ENCODE measurements at places on chromosomes 2 and 18.

GRCh38 chr2:128772671-128773070 lies 454.0 kb upstream of the HS6ST1 start:
- no peak for DNase-seq

DNA sequence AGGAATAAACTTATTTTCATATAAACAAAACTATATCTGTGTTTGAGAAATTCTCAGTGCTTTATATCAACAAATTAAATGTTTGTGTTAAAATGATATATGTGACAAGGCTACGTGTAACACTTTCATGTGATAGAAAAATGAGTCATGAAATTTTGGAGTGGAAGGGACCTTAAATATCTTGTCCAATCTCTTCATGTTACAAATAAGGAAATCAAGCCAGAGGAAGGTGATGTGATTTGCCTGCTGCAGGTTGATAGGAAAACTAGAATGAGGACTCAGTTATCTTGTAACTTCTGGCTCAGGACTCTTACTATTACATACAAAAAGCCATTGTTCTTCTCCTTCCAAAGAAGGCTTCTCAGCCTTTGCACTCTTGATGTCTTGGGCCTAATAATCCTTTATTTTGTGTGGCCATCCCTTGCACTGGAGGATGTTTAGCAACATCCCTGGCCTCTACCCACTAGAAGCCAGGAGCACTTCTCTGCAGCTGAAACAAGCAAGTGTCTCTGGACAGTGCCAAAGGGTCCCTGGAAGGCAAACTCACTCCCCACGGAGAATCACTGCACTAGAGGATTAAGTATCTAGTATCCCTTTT lies 43.0 kb upstream of the NARS1 start:
- no peak for DNase-seq

- no peak for DNase-seq
These were observed 22.3 kb downstream of the CD8A start for GRCh38 chr2:86768189-86768949.

- no peak for DNase-seq
These were observed 49.0 kb upstream of the SP3 start for GRCh38 chr2:174014011-174014698.

All from stimulated activated CD8-positive, alpha-beta memory T cell treated with anti-CD3 and anti-CD28 coated beads, Interleukin-15, amount 100 ng/mL, for 1 hour (primary cell).